ENCODE measurements at places on chromosomes 1 and 21. TPM values are rescaled to one million over a fixed set of nuclear protein-coding genes. Genes with fewer than 3 reads are reported as not detected.

DNA sequence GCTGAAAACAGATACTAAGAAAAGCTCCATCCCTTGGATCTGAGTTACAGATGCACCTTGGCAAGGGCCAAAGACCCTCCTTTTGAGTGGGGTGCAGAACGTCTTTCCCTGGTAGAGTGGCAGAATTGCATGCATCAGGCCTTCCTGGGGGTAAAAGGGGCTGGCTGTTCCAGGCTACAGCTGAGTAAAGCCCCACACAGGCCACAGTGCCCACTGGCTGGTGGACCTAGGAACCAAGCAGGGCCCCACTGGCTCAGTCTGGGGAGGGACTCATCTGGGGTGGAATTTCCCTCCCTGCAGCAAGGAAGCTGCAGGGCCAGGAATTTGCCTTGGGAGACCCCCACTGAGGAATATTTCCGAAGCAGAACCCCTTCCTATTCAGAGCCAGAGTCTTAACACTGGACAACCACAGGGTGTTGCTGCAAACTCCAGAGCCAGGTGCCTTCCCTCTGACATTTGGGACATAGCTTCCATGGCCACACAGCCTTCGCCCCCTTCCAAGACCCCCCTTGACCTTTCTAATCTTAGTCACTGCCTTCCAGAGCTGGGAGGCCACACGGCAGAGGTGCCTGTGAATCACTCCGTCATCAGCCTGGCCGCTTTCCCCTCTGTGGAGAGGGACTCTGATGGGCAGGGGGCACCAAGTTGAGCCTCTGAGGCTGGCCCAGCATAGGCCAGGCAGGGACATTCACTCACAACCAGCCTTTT, 52.5 kb downstream of the LACTBL1 start:
- DNase-seq: no peak

DNA sequence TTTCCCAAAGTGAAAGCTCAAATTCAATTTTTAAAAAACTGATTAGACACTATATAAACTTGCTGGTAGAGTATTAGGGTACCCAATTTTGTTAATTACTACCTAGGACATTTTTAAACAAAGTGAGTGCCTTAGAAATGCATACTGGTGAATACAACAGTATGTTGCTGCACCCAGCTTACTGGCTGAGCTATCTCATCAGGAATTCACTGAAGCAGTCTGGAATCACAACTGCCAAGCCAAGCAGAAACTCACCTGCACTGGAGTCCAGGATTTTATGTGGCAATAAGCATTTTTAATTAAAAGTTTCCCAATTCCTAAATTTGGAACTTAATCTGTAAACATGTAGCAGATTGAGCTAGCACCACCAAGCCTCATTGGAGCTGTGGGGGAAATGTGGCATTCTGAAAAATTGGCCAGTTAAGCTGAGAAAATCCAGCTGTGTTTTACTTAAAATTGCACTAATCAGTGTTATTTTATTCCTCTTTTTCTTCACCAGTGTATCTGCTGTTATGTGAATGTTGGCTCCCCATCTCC, 61.8 kb downstream of the CLEC20A start:
- no peak for DNase-seq

GRCh38 chr1:185567440-185567839, 166.8 kb upstream of the HMCN1 start:
- no peak for DNase-seq

- DNase-seq: no peak
Measured at GRCh38 chr1:26434161-26434752, 2.1 kb downstream of the DHDDS start.

DNA sequence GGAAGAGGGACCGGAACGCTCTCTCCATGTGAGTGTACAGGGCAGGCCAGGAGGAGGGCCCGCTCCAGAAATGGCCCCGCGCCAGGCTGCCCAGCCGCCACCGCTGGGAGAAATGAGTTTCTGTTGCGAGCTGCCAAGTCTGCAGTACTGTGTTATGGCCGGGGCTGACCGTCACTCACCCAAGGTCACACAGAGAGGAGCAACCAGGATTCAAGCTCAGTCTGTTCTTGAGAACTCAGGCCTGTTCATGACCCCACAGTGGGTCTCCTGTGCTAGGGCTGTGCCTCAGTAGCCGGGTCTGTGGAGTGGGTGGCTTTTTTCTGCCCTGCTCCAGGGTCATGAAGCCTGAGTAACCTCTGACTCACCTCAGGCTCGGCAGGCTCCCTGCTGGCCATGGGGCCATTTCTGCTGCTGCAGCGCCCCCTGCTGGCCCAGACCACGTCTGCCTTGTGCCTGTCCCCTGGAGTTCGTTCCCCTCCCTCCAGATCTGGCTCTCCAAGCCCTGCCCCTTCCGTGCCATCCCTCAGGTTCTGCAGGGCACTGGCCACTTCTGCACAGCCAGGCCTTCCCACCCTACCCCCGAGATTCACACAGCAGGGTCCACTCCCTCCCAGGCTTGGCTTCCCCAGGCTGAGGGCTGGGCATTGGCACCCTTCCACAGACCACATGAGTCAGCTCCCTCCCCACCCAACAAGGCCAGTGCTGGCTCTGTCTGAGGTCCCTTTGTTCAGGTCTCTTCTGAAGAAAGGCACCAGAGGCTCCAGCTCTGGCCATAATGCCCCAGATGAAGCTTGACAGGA, 51.8 kb downstream of the EDN2 start:
- DNase-seq: peak; percentile 64

DNA sequence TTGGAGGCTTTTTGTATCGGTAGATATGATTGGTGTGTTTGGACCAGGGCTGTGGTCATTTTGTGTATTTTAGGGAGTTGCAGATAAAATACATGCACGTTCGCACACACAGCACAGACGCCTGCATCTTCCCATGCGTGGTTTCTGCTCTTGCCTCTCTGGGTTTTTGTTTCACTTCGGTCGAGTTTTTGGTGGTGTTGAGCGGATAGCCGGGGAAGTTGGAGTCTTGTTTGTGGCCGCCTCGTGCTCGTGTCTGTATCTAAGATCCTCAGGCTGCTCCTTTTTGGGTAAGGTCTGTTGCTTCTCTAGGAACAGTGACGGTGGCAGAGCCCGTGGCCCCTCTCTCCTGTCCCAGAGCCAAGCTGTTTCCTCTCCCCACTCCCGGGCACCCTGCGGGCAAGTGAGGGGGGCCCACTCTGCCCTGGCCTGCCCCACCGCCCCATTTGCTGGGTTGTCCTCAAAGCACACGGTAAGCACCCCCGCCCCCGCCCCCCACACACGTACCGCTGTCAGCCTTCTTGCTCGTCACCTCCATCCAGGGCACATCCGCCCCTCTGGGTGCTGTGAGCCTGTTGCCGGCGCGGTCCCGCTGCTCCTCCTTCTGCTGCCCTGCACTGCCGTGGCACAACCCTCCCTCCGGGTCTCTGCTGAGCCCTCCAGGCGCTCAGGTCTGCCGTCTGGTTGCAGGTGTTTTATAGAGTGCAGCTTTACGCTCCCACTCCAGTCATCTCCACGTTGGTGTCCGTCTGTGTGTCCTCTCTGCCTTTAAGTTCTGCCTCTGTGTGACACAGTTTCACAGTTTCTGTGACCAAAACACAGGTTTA, 51.9 kb downstream of the AGPAT3 start:
- peak; percentile 13 for DNase-seq

- DNase-seq: no peak
Measured at GRCh38 chr1:10031461-10031860, 1.3 kb upstream of the UBE4B start.

DNA sequence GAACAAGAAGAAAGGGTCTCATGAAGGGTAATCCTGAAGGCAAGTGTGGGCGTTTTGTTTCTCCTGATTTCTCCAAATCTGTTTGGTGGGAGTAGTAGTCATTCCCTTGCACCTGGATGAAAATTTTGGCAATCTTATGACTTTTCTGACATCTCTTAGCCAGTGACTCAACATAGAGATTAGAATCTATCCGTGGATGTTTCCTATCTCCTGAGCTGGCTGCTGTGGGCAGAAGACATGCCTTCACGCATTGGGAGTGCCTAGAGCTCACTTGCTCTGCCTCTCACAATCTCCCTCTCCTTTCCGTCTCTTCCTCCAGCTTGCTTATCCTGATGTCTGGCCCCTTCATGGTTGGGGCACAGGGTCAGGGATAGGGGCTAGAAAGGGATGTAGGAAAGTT, 174.2 kb upstream of the NFIA start:
- DNase-seq: no peak

DNA sequence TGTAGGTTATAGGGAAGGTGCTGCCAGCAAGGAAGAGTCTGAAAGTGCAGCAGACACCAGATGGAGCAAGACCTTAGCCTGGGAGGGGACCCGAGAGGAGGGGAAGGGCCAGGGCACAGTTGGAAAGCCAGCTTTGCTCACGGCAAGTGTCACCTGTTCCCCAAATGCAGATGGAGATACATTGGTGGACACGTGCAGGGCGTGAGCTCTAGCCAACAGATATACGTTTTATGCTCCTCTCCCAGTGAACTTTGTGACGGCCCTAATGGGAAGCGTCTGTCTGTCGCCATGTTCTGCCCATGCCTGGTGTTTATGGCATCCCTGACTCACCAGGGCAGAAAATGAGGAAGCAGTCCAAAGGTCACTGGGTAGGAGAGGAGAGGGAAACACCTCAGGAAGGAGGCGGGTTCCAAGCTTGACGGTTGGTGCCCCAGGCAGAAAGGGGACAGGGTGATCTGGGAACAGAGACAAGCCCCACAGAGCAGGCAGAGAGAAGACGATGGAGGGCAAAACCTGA, 7.6 kb downstream of the GPA33 start:
- no peak for DNase-seq

GRCh38 chr1:169711469-169712308, at the start of gene SELL:
SELL (minus strand) TSS chr1:169711620; CDS start chr1:169711498, 122 bp downstream.
- no peak for DNase-seq

GRCh38 chr1:20887246-20887645, 100.1 kb upstream of the HP1BP3 start:
- DNase-seq: no peak

DNA sequence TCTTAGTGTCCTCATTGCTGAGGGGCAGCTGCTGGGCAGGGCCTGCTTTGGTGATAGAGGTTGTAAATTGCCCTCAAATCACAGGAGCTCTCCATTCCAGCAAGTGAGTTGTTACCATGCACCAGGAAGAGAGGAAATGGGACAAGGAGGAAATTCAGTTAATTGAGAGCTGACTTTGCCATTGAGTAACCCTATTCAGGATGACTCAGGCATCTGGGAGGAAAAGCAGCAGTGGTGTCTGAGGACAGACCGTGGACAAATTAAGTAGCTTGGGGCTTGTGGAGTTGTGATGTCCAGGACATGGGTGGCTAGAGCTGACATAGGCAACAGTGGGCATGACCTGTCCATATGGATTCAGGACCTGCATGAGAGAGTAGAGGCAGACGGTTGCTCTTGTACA, 5.9 kb downstream of the ARHGEF10L start:
- no peak for DNase-seq

The TDRD10 gene
- total RNA-seq: 5.0 TPM

The IL10 gene
- total RNA-seq: 3.0 TPM

The RBP7 gene
- 4.6 TPM for total RNA-seq

The AGBL4 gene
- total RNA-seq: 1.1 TPM

The PANK4 gene
- 29.9 TPM for total RNA-seq

The CD5L gene
- 0.64 TPM for total RNA-seq

The C1orf115 gene
- total RNA-seq: 13.1 TPM

The THEM4 gene
- total RNA-seq: 10.6 TPM
